CD4-positive, alpha-beta T cell treated with Interleukin-6 at 100 ng/mL for 8 hours (primary cell): ENCODE measurements at places on chromosomes 7 and 10.

DNA sequence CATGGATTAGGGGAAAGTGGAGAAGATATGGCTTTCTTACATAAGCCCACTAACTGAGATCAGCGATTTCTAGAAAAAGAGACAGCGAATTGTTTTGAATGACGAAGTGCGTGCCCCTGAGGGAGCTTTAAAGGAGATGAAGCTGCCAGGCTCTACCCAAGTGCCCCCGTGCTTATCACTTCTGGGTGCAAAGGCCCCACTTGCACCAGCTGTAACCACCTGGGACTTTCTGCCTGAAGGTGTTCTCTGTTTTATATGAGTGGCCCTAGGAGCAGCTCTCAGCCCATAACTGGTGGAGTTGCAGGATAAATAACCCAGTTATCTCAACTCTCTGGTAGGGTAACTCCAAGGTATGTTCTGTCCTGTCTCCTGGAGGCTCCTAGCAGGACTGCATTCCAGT, 20.4 kb upstream of the CARD11 start:
- DNase-seq: no peak

- DNase-seq: no peak
These were observed 87.8 kb downstream of the CFAP58 start for GRCh38 chr10:104441329-104442000.

- no peak for DNase-seq
These were observed 235.8 kb upstream of the RHOBTB1 start for GRCh38 chr10:61179771-61180170.

- no peak for DNase-seq
These were observed 14.0 kb downstream of the HABP2 start for GRCh38 chr10:113566888-113567287.

DNA sequence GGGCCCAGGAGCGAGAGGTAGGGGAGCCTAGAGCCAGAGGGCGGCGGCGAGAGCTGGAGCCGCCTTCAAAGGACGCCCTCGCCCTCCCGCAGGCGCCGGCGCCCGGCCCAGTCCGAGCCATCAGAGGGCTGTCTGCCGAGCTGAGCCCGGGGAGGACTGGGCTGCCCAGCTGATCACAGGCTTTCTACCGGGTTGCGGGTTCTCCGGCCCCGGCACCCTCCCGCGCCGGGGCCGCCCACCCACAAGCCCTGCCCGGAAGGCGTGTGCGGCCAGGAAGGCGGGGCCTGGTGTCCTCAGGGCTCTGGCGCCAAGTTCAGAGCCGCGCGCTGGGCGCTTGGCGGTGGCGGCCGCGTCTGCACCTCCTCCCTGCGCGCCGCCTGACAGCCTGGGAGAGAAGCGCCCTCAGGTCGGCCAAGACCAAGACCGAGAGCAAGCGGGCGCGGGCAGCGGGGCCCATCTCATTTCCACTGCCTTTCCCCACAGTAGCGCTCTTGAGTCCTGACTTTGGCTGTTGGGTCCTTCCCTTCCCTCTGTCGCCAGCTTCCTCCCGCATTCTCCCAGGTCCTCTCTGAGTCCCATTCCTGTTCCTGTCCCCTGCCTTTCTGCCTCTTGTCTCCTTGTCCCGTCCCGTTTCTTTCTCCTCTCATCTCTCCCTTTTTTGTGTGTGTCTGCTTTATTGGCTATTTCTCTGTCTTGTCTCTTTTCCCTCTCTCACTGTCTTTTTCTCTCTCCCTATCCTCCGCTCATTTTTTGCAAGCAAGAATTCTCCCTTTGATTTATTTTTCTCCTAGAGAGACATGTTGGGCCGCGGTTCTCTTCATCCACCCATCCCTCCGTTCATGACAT, 60.6 kb upstream of the MSMB start:
- DNase-seq: no peak
